SK-N-SH (cell line): ENCODE measurements at places on chromosomes 7 and 10.

DNA sequence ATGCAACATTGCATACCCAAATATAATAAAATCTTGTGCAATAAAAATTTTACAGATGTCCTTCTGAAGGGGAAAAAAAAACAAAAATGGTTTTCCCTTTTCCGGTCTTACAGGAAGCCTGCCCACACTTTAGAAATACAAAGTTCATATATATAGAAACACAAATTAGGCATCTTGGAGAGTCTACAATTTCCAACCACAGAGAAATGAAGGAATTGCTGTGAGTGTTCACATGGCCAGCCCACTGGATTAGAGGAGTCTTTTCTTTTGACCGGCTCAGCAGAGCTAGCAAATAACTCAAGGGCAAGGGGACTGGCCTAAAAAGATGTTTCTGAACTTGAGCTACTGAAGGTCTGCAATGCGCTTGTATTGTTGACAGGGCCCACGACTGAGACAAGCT is 92.4 kb downstream of the GLI3 start:
- no peak for DNase-seq

DNA sequence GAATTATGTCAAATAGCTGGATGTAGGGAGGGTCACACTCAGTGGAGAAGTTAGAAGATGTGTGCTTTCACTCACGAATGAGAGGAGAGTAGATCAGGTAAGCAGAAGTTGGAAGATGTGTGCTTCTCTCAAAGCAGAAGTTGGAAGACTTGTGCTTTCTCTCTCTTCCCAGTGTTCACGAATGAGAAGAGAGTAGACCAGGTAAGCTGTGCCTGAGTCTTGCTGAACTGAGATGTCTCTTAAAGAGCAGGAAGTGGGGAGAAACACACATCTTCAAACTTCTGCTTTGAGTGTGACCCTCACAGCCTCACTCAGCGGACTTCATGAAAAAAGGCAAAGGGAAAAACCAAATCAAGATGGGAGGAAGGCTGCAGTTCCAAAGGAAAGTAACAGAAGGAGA is 7.0 kb upstream of the TMEM243 start:
- no peak for DNase-seq

GRCh38 chr7:28330384-28331070 is 81.8 kb upstream of the CREB5 start:
- no peak for DNase-seq

DNA sequence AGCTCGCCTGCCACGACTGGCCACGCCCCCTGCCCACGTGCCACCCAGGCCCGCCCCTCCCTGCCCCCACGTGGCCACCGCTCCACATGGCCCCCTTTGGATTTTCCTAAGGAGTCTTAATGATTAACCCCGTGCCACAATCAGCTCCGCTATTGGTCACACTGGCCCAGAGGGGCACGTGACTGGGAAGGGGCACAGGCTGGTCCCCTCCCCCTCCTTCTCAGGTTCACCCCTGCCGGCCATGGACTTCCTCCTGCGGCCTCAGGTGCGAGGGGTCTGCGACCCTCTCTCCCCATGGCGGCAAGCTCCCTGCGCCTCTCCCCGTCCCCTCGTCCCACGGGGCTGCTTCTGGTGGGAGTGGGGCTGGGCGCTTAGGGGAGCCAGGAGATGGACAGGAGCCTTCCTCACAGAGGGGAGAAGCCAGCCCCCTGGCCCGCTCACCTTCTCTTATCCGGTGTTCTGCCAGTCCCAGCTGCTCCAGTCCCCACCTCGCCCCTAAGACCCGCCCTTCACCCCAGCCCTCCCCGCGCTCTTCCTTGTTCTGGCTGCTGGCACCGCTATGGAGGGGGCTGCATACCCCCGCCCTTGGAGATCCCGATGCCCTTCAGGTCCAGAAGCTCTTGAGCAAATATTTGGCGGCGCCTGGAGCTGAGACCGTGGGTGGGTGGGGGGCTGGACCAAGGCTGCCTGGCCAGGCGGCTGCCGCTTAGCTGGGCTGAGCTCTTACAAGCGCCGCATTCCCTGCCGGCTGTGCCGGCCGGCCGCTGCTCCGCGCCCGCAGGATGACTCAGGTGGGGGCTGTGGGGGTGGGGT is 3.2 kb downstream of the SLC4A2 start:
- peak; percentile 81 for DNase-seq

GRCh38 chr10:62779487-62780248 is 24.9 kb upstream of the ADO start:
- no peak for DNase-seq
